ENCODE measurements at places on chromosomes 1 and 21.
A peak's percentile ranks its signal among the peaks of the same experiment; 100 is the strongest.

DNA sequence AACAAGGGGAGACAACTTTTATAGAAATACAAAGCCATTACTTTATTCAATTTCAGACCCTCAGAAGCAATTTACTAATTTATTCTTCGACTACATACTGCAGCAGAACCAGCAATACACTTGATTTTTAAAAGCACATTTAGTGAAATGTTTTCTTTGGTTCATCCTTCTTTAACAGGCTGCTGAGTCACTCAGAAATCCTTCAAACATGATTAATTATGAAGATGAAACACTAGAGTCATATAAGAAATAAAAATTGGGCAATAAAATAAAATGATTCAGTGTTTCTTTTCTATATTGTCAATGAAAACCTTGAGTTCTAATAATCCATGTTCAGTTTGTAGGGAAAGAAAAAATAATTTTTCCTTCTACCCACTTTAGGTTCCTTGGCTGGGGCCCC lies 47.0 kb downstream of the CHML start:
- no peak for DNase-seq

DNA sequence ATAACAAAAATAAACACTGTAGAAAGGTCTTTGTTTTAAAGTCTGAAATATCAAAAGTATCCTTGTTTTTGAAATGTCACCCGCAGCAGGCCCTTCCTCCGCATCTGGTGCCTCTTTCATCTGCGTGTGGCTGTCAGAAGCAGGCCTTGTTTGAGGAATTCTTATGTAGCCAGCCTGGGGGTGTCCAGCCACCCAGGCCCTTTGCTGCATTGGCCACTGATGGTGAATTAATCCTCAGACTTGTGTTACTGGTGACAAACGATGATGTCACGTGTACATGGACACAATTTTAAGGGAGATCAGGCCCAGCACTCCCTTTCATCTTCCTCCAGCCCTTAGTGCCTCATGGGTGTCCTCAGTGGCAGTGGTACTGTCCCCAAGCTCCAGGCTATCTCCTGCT lies 208.0 kb upstream of the GALNT2 start:
- DNase-seq = no peak

DNA sequence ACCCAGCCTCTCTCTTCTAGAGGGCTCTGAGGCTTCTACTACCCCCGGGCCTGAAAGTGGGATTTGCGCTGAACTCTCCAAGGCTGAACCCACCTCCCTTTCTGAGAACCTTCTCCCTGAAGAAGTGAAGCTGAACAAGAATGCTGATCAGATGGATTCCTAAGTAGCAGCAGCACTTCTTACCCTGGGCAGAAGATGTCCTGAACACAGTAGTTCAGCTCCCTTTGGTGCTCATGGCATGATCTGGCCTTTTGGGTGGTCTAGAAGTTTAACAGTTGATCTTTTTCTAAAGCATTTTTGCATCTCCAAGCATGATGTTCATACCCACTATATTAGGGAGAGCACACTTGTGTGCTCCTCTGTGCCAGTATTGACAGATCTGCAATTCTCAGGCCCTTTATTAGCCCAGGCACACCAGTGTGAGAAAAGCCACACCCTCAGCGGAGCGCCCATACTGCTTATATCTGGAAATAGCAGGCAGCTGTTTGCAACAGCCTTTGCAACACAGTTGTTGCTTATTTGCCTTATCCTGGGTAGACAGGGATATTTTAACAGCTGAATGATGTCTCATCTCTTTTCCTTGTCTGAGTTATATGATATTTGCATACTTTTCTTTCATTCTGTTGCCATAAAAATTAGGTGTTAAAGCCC lies 34.2 kb downstream of the CNN3 start:
- no peak for DNase-seq

GRCh38 chr1:190373705-190374336 lies 103.8 kb downstream of the BRINP3 start:
- DNase-seq = peak; percentile 35

- no peak for DNase-seq
Observed at GRCh38 chr1:169048043-169048442, 58.4 kb upstream of the ATP1B1 start.

Measured in COLO829 (cell line).